Uterus (tissue), 4 donors: ENCODE measurements at places on chromosomes 2 and 18. TPM values are rescaled to one million over a fixed set of nuclear protein-coding genes. Genes with fewer than 3 reads are reported as not detected.

SALL3 gene
- not detected for total RNA-seq

SCN9A gene
- total RNA-seq, result 1.5 TPM

CBLN2 gene
- 17.1 TPM for total RNA-seq

BOK gene
- 22.9 TPM for total RNA-seq

ASPRV1 gene
- not detected for total RNA-seq

ITPRIPL1 gene
- total RNA-seq, result 14.1 TPM

LIMS3 gene
- total RNA-seq, result 32.8 TPM

GRCh38 chr18:22044474-22045220, 124.7 kb upstream of the GATA6 start:
- no peak overlapping the region for H3K27ac ChIP-seq
- H3K4me3 ChIP-seq, result no peak overlapping the region
- H3K36me3 ChIP-seq, result no peaks in the 10 kb centered on the region

GRCh38 chr2:12222554-12222953, 476.1 kb downstream of the LPIN1 start:
- no peaks in the 10 kb centered on the region for H3K4me1 ChIP-seq
- H3K4me3 ChIP-seq, result no peak overlapping the region
- no peaks in the 10 kb centered on the region for H3K27me3 ChIP-seq
- no peaks in the 10 kb centered on the region for H3K36me3 ChIP-seq

DNA sequence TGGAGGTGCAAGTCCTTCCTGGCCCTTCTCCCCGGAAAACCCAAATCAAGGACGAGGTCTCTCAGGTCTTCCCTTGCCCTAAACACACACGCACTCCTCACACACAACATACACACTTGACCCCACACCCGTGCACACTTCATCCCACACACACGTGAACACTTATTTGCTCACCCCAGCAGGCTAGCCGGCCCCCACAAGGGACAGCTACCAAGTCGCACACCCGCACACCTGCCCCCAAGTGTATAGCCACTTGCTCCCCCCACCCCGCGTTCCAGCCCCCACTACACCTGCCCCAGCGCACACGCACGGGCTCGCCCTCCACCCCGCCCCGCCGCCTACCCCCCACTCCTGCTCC, 359 bp downstream of the TGFBRAP1 start:
- DNase-seq, result no peak
- H3K4me3 ChIP-seq, result peak overlapping the region; percentile 31
- H3K36me3 ChIP-seq, result no peaks in the 10 kb centered on the region
- H3K27ac ChIP-seq, result peak overlapping the region; percentile 84

DNA sequence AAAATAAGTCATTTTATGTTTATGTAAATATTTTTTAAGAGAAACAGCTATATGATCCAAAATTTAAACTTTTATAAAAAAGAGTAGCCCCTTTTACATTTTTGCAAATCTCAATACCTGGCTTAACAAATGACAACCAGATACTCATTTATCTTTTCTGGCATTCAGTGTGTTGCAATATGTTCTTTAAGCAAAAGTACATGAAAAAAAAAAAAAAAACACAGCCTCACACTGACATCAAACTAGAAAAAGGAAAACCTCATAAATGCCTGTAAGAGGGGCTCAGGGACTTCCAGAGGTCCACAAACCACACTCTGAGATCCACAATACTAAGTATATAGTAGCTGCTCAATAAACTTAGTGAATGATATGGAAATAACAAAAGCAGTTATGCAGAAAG, 21.9 kb downstream of the PPP4R3B start:
- DNase-seq, result no peak
- H3K4me1 ChIP-seq, result no peaks in the 10 kb centered on the region
- no peaks in the 10 kb centered on the region for H3K36me3 ChIP-seq

DNA sequence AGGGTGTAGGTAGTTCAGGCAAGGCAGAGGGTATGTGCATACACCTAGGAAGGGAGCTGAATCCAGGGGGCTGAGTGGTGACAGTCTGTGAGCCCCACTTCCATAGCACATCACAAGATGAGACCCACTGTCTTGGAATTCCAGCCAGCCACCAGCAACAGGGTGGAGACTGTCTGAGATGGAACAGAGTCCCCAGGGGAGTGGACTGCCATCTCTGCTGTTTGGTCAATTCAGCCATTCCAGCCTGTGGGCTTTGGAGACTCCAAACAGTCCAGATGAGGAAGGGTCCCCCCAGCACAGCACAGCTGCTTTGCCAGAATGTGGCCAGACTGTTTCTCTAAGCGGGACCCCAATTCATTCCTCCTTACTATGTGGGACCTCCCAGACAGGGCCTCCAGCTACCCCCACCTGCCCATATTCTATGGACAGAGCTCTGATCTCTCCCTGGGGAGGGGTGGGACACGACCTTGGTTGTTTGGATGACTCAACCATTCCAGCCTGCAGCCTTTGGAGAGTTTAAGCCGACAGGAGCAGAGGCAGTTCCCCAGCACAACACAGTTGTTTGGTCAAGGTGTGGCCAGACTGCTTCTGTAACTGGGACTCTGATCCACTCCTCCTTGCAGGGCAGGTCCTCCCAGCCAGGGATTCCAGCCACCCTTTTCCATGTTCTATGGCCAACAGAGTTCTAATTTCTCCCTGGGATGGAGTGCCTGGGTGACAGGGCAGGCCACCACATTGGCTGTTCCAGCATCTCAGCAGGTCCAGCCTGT, 178.0 kb downstream of the RND3 start:
- no peak overlapping the region for H3K27ac ChIP-seq
- no peaks in the 10 kb centered on the region for H3K36me3 ChIP-seq
- H3K4me1 ChIP-seq, result no peaks in the 10 kb centered on the region
- H3K4me3 ChIP-seq, result no peak overlapping the region
- no peaks in the 10 kb centered on the region for H3K27me3 ChIP-seq

- no peaks in the 10 kb centered on the region for H3K36me3 ChIP-seq
- H3K4me3 ChIP-seq, result no peak overlapping the region
- DNase-seq, result no peak
- H3K4me1 ChIP-seq, result no peaks in the 10 kb centered on the region
- no peak overlapping the region for H3K27ac ChIP-seq
Measured at GRCh38 chr18:57084331-57085271, 62.3 kb upstream of the BOD1L2 start.

DNA sequence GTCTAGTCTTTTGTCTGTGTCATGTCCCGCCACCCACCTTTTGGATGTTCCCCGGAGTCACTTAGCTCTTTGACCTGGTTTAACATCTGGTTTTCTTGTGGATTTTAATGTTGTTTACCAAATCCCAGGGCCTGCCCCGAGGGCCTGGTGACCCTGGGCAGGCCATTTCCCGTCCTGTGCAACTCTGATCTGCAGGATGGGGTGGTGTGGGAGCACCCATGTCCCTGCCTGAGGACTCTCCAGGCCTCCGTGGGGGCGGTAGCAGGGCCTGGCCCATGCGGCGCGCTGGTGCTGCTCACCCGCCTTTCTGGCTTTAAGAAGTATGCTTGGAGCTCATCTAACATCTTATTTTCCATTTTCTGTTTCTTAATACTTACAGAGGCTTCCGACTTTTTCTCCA, 10.7 kb downstream of the RAMP1 start:
- H3K4me1 ChIP-seq, result peaks cover 41% of the 10 kb centered on the region
- no peaks in the 10 kb centered on the region for H3K36me3 ChIP-seq
- DNase-seq, result no peak
- H3K27ac ChIP-seq, result peak overlapping the region; percentile 100
- H3K4me3 ChIP-seq, result peak overlapping the region; percentile 2

DNA sequence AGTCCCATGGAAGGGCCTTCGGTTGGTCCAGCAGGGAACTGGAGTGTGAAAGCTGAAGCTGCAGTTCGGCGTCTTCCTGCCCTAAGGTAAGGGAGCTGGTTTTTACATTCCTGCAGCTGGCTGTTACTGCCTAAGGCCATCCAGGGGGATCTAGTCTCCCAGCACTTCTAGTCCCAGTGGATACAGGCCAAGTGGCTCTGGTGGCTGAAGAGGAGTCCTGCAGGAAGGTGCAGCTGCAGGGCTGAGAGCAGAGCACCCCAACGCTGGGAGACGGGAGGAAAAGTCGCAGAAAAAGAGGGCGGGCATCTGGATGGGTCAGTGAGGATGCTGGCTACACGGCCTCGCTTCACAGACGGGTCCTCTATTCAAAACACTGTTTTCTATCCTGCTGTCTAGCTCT, 225.0 kb upstream of the HS6ST1 start:
- no peaks in the 10 kb centered on the region for H3K36me3 ChIP-seq
- no peak for DNase-seq
- H3K27ac ChIP-seq, result no peak overlapping the region
- H3K27me3 ChIP-seq, result no peaks in the 10 kb centered on the region

DNA sequence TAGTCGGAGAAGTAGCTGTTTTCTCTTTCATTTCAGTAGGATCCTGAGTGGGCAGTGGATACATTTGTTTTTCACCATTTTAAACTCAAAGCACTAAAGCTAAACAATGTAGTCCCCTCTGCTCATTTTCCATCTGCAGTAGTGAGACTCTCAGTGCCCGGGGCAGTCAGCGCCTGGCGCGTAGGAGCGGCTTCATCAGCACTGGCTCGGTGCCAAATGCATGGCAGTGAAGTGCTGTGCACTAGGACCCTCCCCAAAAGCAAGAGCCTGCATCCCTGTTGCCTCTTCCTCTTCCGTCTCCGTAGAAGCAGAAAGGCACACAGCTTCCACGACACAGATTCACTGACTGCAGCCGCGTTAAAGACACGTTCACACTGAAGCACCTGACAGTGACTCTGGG, 19.0 kb upstream of the ESPNL start:
- H3K27me3 ChIP-seq, result no peaks in the 10 kb centered on the region
- no peaks in the 10 kb centered on the region for H3K4me1 ChIP-seq
- no peak for DNase-seq
- no peak overlapping the region for H3K4me3 ChIP-seq

DNA sequence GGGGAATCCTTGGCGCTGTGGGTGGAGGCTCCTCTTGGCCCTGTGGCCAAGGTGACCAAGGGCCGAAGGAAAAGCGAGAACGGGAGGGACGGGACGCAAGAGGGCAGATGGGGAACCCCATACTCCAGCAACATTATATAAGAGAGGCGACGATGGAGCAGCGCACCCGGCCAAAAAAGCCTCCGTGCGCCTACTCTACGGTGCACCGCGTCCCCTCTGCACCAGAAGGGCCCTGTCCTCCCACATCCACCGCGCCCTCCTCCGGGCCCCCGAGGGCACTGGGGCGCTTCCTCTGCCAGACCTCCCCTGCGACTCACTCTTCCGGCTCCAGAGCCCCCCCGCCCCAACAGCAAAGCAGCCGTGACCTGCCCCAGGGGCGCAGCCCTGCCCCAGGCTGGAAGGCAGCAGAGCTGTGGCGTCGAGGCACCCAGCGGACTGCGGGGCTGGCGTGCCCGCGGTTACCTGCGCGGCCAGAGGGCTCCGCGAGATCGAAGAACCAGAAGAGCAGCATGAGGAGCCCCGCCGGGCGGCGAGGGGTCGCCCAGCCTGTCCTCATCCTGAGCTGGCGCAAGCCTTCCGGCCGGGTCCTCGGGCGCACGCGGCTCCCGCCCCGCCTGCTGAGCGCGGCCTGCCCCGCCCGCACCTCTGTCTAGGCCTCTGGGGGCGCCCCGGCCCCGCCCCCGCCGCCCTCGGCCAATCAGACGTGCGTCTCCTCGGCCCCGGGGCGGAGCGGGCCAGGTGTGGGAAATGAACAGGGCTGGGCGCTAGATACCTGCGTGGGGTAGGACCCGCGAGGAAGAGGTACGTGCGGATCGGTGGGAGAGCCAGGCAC, 106.3 kb upstream of the CD302 start:
- peak within 1 kb of the TSS; percentile 14 for H3K4me3 ChIP-seq
- no peaks in the 10 kb centered on the region for H3K36me3 ChIP-seq
- no peak for DNase-seq
- no peaks in the 10 kb centered on the region for H3K27me3 ChIP-seq
- H3K27ac ChIP-seq, result no peak within 1 kb of the TSS

DNA sequence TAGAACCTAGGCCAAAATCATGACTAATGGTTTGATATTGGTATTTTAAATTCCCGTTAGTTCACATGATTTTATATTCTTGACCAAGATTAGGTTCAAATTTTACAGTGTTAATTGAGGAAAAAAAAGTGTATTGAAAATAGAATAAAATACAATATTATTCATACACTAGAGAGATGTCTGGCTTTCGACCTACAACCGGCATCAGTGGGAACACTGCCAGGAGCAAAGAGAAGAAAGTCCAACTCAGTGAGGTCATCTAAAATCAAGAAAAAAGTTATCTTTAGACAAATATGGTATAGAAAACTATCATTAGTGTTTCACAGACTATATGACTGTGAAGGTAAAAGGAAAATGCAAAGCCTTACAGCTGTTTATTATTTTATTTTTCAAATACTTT, 81.5 kb downstream of the PIGN start:
- no peaks in the 10 kb centered on the region for H3K36me3 ChIP-seq
- H3K4me3 ChIP-seq, result no peak overlapping the region
- DNase-seq, result no peak

- H3K27ac ChIP-seq, result no peak overlapping the region
- H3K36me3 ChIP-seq, result no peaks in the 10 kb centered on the region
- no peaks in the 10 kb centered on the region for H3K4me1 ChIP-seq
- H3K4me3 ChIP-seq, result no peak overlapping the region
Measured at GRCh38 chr2:119197529-119198239, 25.9 kb upstream of the STEAP3 start.

GRCh38 chr2:96960153-96960961, 26.0 kb downstream of the FAM178B start:
- peak; percentile 93 for DNase-seq
- H3K27me3 ChIP-seq, result no peaks in the 10 kb centered on the region
- no peaks in the 10 kb centered on the region for H3K4me1 ChIP-seq
- H3K27ac ChIP-seq, result no peak overlapping the region
- H3K4me3 ChIP-seq, result no peak overlapping the region
- H3K36me3 ChIP-seq, result no peaks in the 10 kb centered on the region

DNA sequence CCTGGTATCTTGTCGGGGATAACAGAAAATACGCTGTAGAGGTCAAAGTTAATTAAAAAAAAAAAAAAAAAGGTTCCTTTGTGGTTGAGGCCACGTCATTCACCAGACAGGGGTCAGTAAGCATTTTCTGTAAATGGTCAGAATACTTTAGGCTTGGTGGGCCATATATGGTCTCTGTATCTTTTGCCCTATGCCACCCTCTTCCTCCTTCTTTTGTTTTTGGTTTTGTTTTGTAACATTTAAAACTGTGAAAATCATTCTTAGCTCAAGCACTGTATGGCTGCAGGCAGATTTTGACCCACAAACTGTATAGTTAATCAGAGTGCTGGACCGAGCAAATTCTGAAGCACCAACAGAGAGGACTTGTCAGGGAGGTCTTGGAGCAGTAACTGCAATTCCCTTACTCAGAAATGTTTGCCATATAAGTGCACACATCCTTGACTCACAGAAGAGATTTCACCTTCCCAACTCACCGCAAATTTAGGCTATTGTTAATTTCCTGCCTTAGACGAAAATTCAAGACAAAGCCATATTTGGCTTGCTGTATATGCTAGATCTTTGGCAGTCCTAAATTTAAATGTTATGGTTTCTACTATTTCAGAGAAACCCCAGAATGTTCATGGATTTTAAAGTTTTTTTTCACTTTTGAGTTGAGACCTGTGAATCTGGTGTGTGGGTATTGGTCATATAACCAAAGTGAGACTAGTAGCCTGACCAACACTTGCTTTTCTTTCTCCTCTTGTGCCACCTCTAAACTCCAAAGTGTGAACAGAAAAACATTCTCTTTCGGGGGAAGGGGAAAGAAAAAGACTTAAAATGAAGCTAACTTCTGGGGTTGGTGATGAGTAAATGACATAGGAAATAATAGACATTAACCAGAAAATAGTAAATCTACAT, 65.4 kb downstream of the DOCK10 start:
- H3K36me3 ChIP-seq, result no peaks in the 10 kb centered on the region
- no peaks in the 10 kb centered on the region for H3K27me3 ChIP-seq
- no peak for DNase-seq
- no peak overlapping the region for H3K4me3 ChIP-seq
- H3K4me1 ChIP-seq, result no peaks in the 10 kb centered on the region
